Activated T-helper 1 cell treated with anti-CD3 and anti-CD28 coated beads, Interleukin-12 subunit alpha, Interleukin-12 subunit beta, Interleukin-2, Interleukin-4 antibody, amounts not matched to agents 30 ng/mL and 10 ng/mL and 1 ng/mL, durations not matched to agents 14 hours and 24 hours and 36 hours (primary cell): ENCODE measurements at places on chromosomes 12 and 14. TPM values are rescaled to one million over a fixed set of nuclear protein-coding genes. Genes with fewer than 3 reads are reported as not detected.

The PYGL gene
- 0.13 and 0.17 TPM in 2 replicates for total RNA-seq

The TMEM119 gene
- total RNA-seq: 0.12 TPM in 1 of 2 replicates, not detected in the other

The PLEKHD1 gene
- 0.07 TPM in 1 of 2 replicates, not detected in the other for total RNA-seq

The DCN gene
- not detected in 2 replicates for total RNA-seq

The FOXA1 gene
- total RNA-seq: 0.31 TPM in 1 of 2 replicates, not detected in the other

The TAS2R9 gene
- total RNA-seq: not detected in 2 replicates

The GLRX5 gene
- 46.7 and 48.9 TPM in 2 replicates for total RNA-seq

The MDGA2 gene
- not detected in 2 replicates for total RNA-seq

The COX8C gene
- not detected in 2 replicates for total RNA-seq

The MSRB3 gene
- total RNA-seq: 0.15 TPM in 1 of 2 replicates, not detected in the other

The RIMKLB gene
- 0.47 and 0.52 TPM in 2 replicates for total RNA-seq

The ANAPC7 gene
- total RNA-seq: 72.0 and 72.6 TPM in 2 replicates

The C14orf39 gene
- not detected in 2 replicates for total RNA-seq

The PPFIA2 gene
- not detected in 2 replicates for total RNA-seq

The RECQL gene
- 56.4 and 60.6 TPM in 2 replicates for total RNA-seq

The CLBA1 gene
- 3.1 TPM in 2 replicates for total RNA-seq

DNA sequence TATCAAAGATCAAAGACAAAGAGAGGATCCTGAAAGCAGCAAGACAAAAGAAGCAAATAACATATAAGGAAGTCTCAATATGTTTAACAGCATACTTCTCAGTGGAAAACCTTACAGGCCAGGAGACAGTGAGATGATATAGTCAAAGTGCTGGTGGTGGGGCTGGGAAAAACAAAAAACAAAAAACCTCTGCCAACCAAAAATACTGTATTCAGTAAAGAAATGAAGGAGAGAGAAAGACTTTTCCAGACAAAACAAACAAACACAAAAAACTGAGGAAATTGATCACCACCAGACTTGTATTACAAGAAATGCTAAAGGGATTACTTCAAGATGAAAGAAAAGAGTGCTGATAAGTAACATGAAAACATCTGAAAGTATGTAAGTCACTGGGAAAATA lies 221.2 kb downstream of the ADGRD1 start:
- no peaks in the 10 kb centered on the region for H3K4me1 ChIP-seq
- H3K36me3 ChIP-seq: no peaks in the 10 kb centered on the region
- no peak overlapping the region for H3K27ac ChIP-seq
- DNase-seq: no peak
- H3K4me3 ChIP-seq: no peak overlapping the region

DNA sequence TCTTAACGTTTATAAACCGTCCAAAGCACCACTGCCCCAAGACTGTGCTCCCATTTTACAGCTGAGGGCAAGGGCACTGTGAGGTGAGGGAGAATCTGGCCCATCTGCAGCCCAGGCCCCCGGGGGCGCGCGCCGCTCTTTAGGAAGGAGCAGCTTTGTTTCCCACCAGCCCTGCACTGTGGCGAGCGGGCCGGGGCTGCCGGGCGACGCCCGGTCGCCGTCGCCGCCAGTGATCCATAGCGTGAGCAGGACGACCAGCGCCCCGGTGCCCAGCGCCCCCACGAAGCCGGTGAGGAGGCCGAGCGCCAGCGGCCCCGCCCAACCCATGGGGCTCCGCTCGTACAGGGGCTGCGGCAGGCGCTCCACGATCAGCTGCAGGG lies 34.6 kb downstream of the FIGNL2 start:
- H3K27me3 ChIP-seq: peaks cover 46% of the 10 kb centered on the region
- H3K4me3 ChIP-seq: peak overlapping the region; percentile 22
- DNase-seq: no peak
- no peak overlapping the region for H3K27ac ChIP-seq
- no peaks in the 10 kb centered on the region for H3K36me3 ChIP-seq

DNA sequence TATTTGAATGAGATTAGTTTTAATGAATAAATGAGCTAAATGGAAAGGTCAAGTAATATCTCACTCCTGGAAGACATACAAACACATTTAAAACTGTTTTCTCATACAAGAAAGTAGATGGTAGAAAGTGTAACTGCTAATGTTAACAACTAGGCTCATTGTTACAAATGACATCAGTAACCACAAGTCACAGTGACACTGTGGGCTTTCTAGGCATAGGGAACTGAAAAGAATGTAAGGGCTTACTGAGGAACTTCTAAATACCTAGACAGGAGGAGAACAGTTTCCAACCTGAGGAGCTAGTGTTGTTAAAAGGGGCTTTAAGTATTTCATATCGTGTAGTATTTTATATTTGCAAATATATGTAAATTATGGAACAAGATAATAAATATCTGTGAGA lies 17.5 kb upstream of the ERGIC2 start:
- H3K27me3 ChIP-seq: peaks cover 16% of the 10 kb centered on the region
- H3K4me1 ChIP-seq: no peaks in the 10 kb centered on the region
- no peak overlapping the region for H3K27ac ChIP-seq
- no peak overlapping the region for H3K4me3 ChIP-seq

GRCh38 chr14:91009501-91010152 lies 50.8 kb downstream of the RPS6KA5 start:
- H3K27ac ChIP-seq: peak overlapping the region; percentile 70
- peak overlapping the region; percentile 42 for H3K4me3 ChIP-seq
- peak; percentile 11 for DNase-seq
- no peaks in the 10 kb centered on the region for H3K27me3 ChIP-seq

DNA sequence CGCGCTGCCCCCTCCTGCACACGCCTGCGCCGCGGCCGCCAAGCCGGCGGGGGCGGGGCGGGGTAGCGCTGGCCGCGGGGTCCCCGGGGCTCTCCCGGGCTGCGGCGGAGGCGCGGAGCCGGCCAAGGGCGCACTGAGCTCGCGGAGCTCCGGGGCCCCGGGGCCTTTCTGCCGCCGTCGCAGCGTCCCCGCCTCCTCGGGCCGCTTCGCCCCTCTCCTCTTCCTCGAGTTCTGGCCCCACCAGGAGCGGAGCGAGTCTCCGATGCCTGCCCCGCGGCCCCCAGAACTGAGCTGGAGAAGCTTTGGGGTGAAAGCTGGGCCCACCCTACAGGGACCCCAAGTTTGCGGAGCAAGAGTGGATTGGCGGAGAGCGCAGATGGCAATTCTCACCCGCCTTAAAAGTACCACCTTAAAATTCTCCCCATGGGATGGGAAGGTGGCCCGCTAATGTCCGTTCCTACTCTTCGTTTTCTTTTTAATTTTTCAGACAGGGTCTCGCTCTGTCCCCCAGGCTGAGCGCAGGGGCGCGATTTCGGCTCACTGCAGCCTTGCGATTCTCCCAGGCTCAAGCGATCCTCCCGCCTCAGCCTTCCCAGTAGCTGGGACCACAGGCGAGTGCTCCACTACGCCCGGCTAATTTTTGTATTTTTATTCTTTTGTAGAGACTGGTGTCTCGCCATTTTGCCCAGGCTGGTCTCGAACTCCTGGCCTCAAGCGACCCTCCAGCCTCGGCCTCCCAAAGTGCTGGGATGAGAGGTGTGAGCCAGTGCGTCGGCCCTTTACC lies 129.6 kb downstream of the NDUFA12 start:
- H3K27ac ChIP-seq: peak overlapping the region; percentile 23
- H3K36me3 ChIP-seq: no peaks in the 10 kb centered on the region
- H3K4me3 ChIP-seq: peak overlapping the region; percentile 49
- H3K4me1 ChIP-seq: peaks cover 6% of the 10 kb centered on the region
- peaks cover 62% of the 10 kb centered on the region for H3K27me3 ChIP-seq
- no peak for DNase-seq

- no peak overlapping the region for H3K4me3 ChIP-seq
- H3K27me3 ChIP-seq: no peaks in the 10 kb centered on the region
- no peak overlapping the region for H3K27ac ChIP-seq
- H3K4me1 ChIP-seq: peaks cover 48% of the 10 kb centered on the region
These were observed 448.3 kb downstream of the PCNX1 start for GRCh38 chr14:71355324-71356201.

DNA sequence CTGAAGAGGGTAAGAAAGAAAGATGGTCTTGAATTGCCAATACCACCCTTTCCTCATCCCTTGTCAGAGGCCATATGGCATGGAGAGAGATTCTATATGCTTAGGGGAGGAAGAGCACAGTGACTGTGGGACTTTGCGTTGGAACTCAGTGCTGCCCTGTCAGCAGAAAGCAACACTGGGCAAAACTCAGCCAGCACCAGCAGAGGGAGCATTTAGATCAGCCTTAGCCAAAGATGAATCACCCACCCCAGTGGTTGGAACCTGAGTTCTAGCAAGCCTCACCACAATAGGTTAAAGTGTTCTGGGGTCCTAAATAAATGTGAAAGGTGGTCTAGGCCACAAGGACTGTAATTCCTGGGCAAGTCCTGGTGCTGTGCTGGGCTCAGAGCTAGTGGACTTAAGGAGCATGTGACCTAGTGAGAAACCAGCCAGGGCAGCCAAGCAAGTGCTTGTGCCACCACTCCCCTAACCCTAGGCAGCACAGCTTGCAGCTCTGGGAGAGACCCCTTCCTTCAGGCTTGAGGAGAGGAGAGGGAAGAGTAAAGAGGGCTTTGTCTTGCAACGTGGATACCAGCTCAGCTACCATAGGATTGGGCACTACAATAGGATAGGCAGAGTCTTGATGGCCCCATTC lies 11.4 kb upstream of the BCAT1 start:
- H3K27me3 ChIP-seq: no peaks in the 10 kb centered on the region
- peaks cover 2% of the 10 kb centered on the region for H3K36me3 ChIP-seq
- H3K4me1 ChIP-seq: peaks cover 20% of the 10 kb centered on the region
- H3K4me3 ChIP-seq: no peak overlapping the region
- DNase-seq: peak; percentile 19

DNA sequence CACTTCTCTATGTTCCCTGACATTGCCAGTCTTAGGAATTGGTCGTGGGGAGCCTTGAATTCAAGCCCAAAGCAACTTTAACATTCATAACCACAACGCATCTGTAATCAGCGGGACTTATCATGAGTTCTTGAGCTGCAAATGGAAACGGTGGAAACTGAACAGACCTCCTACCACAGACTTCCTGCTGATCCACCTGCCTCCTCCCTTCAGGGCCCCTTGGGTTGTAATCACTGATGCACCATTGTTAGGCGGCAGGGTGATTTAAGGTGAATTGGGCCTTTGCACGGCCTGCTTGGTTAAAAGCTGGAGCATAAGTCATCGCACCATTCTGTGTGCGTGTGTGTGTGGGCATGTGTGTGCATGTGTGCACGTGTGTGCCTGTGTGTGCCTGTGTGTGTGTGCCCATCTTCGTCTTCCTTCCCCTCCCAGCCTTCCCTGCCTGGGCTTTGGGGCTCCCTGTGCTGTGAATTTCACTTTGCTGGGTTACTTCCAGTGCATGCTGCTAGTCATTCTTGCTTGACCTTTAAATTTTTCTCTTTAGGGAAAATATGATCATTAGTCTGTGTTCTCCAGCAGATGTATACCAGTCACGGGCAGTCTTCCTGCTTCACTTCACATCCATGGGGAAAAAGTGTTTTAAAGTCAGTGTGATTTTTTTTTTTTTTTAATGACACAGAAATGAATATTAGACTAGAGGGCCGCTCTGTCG lies 29.1 kb downstream of the CHST11 start:
- peak overlapping the region; percentile 65 for H3K4me3 ChIP-seq
- peaks cover 45% of the 10 kb centered on the region for H3K36me3 ChIP-seq
- H3K4me1 ChIP-seq: peaks cover 94% of the 10 kb centered on the region
- peak overlapping the region; percentile 64 for H3K27ac ChIP-seq
- no peak for DNase-seq

- peak overlapping the region; percentile 65 for H3K4me3 ChIP-seq
- no peaks in the 10 kb centered on the region for H3K4me1 ChIP-seq
- no peak for DNase-seq
- H3K36me3 ChIP-seq: no peaks in the 10 kb centered on the region
- H3K27me3 ChIP-seq: peaks cover 28% of the 10 kb centered on the region
These were observed 2.1 kb downstream of the CFAP73 start for GRCh38 chr12:113151655-113152054.

- peak overlapping the region; percentile 58 for H3K27ac ChIP-seq
- peaks cover 22% of the 10 kb centered on the region for H3K4me1 ChIP-seq
- H3K36me3 ChIP-seq: peaks cover 29% of the 10 kb centered on the region
- H3K27me3 ChIP-seq: no peaks in the 10 kb centered on the region
These were observed 22.8 kb downstream of the TPCN1 start for GRCh38 chr12:113244047-113244460.

- H3K27ac ChIP-seq: peak overlapping the region; percentile 76
- H3K4me3 ChIP-seq: peak overlapping the region; percentile 49
- DNase-seq: no peak
- no peaks in the 10 kb centered on the region for H3K27me3 ChIP-seq
These were observed 14.6 kb upstream of the GNG2 start for GRCh38 chr14:51845811-51846210.

- H3K27ac ChIP-seq: no peak overlapping the region
- no peak for DNase-seq
- peaks cover 5% of the 10 kb centered on the region for H3K4me1 ChIP-seq
- no peaks in the 10 kb centered on the region for H3K27me3 ChIP-seq
These were observed 197.1 kb downstream of the BTG1 start for GRCh38 chr12:91948504-91948903.

DNA sequence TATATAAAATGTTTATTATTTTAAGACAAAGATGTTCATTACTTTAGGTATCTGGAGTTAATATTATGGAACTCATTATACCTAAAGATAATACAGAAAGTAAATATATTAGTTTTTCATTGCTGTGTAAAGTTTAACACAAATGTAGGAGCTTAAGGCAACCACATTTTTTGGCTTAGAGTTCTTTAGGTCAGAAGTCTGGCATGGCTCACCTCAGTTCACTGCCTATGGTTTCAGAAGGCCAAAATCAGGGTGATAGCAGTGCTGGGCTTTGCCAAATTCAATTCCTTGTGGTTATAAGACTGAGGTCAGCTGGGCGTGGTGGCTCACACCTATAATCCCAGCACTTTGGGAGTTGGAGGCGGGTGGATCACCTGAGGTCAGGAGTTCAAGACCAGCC lies 35.5 kb upstream of the PRPF39 start:
- H3K4me3 ChIP-seq: no peak overlapping the region
- H3K4me1 ChIP-seq: no peaks in the 10 kb centered on the region
- H3K27me3 ChIP-seq: no peaks in the 10 kb centered on the region
- DNase-seq: no peak

- DNase-seq: peak; percentile 45
- peaks cover 1% of the 10 kb centered on the region for H3K27me3 ChIP-seq
- peak within 1 kb of the TSS; percentile 25 for H3K4me3 ChIP-seq
- H3K27ac ChIP-seq: peak within 1 kb of the TSS; percentile 64
These were observed at the start of gene CIDEB for GRCh38 chr14:24307575-24308341. Gene CIDEB, minus strand, starts transcription at chr14:24307977. Its CDS starts 119 bp downstream, at chr14:24307858.

GRCh38 chr14:87566991-87567390 lies 426.0 kb downstream of the GALC start:
- H3K27ac ChIP-seq: no peak overlapping the region
- H3K36me3 ChIP-seq: no peaks in the 10 kb centered on the region
- no peak for DNase-seq
- no peak overlapping the region for H3K4me3 ChIP-seq

- DNase-seq: no peak
- H3K4me3 ChIP-seq: no peak overlapping the region
- no peaks in the 10 kb centered on the region for H3K27me3 ChIP-seq
- H3K27ac ChIP-seq: no peak overlapping the region
- H3K4me1 ChIP-seq: peaks cover 41% of the 10 kb centered on the region
These were observed 4.0 kb downstream of the TMEM116 start for GRCh38 chr12:112008918-112009317.

- no peak overlapping the region for H3K27ac ChIP-seq
- H3K4me1 ChIP-seq: peaks cover 18% of the 10 kb centered on the region
- H3K36me3 ChIP-seq: no peaks in the 10 kb centered on the region
- DNase-seq: no peak
- H3K27me3 ChIP-seq: peaks cover 8% of the 10 kb centered on the region
These were observed 213.4 kb upstream of the NUDT4 start for GRCh38 chr12:93164103-93164880.
